AG09309 (cell line): ENCODE measurements at places on chromosomes 2 and 18.

DNA sequence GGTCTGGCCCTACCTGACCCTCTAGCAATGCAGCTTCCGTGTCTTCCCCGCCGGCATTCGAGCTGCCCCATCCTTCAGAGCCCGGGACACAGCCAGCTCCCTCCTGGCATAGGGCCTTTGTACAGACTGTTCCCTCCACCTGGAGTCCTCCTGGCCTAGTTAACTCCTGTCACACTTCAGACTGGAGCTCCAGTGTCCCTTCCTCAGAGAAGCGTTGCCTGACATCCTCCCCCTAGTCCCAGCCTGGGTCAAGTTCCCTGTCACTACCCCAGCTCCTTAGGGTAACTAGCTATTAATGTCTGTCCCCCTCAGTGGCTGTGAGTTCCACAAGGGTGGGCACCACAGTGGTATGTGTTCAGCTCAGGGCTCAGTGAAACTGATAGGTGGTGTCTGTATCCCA, 45.5 kb upstream of the LOXHD1 start:
- DNase-seq, result no peak

GRCh38 chr2:207481924-207482323, 47.8 kb upstream of the CREB1 start:
- no peak for DNase-seq

- no peak for DNase-seq
Observed at GRCh38 chr2:225233234-225233633, 166.3 kb upstream of the NYAP2 start.

- DNase-seq, result no peak
Observed at GRCh38 chr2:74895001-74895400, 61.1 kb downstream of the HK2 start.

DNA sequence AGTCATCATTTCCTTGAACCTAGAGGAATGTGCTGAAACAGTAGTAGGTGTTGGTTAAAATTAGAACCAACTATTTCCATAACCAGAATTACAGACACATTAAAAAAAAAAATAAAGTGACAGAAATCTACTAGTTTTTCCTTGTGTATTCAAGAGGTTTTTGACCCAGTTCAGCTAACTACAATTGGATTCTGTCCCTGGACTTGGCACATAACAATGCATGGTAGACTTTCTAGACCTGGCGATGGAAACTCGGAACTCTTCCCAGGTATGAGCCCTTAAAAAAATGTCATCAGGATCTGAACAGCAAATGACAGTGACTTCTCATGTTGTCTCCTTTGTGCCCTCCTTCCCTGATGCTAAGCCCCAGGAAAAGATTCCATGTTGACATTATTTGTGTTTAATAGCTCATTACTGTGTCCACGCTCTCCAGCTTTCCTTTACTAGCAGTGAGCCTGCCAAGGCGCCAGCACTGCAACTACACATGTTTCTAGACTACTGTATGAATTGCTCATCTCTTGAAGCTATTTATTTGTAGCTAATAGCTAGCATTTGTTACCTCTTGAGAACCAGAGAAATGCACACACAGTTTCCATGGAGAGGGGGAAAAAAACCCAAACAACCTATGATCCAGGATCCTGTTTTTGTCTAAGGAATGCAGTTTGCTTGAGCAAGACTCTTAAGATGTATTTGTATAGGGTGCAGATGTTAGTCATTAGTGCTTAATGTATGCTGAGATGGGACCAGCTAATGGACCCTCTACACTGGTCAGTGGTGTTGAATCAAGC, 148.5 kb downstream of the FMNL2 start:
- no peak for DNase-seq

GRCh38 chr2:172097557-172098131, 5.1 kb downstream of the DLX2 start:
- DNase-seq, result no peak

- DNase-seq, result no peak
Observed at GRCh38 chr2:112679484-112679883, 33.7 kb downstream of the SLC20A1 start.

- no peak for DNase-seq
Observed at GRCh38 chr2:218717262-218717661, 6.6 kb downstream of the TTLL4 start.

GRCh38 chr2:197181491-197181890, 129.1 kb downstream of the ANKRD44 start:
- no peak for DNase-seq

DNA sequence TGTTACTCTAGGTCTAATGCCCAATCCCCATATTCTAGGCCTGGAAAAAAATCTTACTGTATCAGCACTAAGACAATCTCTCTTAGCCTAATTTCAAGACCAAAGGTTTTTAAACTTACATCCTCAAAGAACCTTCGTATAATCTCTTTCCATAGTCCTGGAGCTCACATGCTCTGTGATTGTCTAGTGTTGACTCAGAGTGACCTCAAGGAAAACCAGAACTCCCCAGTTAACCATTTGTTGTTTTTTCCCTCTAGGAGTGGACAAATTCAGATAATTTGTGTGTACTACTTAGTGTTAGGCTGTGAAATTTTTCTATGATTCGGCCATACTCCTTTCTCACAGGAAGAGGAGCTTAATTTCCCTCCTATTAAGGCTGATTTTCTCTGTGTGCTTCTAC, 536.1 kb downstream of the SLC4A3 start:
- no peak for DNase-seq

- no peak for DNase-seq
Observed at GRCh38 chr18:74651327-74652128, 53.9 kb downstream of the ZNF407 start.

GRCh38 chr18:41268271-41268670, 686.8 kb upstream of the PIK3C3 start:
- no peak for DNase-seq

DNA sequence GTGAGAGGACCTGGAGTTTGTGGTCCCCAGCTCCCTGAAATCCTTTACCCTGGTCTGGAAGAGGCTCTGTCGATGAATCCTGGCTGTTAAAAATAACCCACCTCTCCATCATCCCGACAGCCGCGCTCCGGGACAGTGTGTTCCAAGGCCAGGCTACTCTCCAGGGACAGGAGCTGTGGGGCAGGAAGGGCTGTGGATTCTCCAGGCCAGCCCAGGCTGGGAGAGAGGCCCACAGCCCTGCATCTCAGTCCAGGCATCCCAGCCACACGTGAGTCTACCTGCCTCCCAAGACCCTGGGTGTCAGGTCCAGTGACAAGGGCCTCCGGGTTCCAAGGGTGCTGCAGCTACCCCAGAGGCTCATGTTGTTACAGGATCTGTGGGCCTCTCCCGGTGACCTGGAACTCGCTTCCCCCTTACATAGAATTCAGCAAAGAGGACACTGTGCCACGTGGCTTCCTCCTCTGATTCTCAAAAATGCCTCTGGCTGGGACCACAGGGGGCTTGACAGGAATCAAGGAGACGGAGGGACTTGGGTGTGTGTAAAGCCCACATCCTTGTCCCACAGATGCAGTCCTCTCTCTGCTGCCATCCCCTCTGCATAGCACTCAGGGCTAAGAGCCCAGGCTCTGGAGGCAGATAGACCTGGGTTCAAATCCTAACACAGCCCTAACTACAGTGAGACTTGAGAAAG, 17.3 kb downstream of the ADRA2B start:
- no peak for DNase-seq

DNA sequence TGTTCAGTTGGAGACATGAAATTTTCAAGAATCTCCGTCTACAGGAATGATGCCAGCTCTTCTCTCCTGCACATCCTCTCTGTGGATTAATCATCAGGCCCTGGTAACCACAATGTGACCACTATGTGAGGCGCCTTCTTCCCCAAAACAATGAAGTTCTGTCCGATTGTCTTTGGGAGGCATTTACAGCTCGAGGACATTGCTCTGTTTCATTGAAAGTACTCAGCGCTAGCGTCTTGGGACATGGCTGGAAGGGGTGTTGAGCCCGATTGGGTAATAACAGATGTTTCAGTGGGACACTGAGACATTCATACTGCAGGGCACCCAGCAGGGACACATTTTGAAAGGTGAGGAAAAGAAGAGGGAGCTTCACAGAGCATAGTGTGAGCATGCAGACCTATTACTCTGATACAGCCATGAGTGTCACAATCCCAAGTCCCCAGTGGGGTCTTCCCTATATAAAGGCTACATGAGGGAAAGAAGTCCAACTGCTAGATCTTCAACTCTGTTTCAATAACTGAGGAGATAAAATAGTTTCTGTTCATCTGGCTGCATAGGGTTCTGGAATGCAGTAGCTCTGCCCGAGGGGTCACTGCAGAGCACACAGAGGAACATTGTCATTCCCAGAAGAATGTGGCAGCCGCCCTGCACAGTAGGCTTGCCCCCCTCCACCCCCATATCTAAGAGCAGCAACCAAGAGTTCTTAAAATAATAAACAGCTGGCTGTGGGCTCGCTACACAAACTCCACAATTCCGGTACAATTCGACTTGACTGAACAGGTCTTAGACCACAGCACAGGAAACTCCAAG, 237.3 kb downstream of the OSR1 start:
- peak; percentile 83 for DNase-seq

DNA sequence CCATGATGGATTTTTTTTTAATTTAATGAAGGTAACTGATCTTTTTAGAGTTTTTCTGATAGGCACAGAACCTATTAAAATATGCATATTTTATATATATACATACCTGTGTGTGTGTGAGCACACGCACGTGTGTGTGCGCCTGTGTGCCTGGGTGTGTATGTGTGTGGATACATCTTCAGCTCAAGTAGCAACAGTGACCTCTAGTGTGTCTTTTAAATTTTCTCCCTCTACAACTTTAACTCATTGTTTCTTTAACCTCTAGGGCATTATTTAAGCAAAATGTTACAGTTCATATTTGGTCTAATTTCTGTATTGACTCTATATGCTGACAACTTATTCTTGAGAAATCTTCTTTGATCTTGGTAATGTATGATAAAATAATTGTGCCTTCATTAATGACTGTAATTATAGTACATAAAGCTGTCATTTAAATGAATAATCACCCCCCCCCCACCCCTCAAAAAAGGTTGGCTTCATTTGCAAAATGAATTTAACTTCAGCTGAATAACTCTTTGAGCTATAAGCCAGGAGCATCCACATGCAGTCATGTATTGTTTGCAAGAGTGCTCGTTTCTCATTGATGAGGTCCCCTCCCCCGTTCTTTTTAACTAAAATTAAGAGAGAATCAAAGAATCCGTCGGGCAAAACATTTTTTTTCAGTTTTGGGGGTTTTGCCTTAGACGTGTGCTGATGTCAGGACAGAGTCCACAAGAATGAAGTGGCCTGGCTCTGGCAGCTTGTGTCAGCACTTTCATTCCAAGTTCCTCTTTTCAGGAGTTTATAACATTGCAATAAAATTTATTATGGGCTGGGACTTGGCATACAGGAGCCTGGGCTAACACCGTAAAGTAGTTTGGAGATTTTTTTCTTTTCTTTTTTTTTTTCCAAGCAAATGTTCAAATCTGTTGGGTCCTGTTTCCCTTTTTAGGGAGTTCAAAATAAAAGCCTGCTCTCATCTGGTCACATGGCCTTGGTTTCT, 80.0 kb downstream of the ETAA1 start:
- DNase-seq, result no peak

DNA sequence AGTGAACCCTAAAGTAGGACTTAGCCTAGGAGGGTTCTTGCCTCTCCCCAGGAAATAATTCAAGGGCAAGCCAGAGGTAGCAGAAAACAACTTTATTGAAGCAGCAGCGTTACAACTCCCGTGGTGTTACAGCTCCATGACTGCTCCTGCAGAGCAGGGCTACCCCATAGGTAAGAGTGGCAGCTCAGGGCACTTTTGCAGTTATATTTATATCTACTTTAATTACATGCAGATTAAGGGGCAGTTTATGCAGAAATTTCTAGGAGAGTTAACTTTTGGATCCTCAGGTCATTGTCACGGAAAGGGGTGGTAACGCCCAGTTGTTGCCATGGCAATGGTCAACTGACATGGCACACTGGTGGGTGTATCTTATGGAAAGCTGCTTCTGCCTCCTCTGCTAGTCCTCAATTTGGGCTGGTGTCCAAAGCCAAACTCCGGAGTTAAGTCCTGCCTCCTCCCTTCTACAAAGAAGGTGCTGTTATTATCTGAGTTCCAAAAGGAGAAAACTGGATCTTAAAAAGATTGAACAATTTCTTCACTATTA, 1413.0 kb downstream of the DSC3 start:
- DNase-seq, result no peak

DNA sequence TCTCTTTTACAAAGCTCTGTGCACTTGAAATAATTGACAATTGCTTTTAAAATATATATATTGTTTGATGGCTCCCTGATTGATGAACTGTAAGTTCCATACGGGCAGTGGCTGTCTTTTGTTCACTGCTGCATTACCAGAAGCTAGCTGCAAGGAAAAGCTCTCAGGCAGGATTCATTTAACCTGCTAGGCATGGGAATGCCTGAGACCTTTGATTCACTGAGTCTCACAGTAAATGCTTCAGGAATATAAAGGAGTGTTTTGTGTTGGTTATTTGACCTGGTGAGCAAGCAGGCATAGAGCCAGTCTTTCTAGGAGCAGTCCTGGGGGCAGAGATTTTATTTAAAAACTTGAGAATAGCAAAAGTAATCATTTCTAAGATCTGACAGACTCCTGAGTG, 193.2 kb upstream of the ITGA4 start:
- DNase-seq, result no peak

GRCh38 chr2:200418399-200418798, 91.5 kb downstream of the KCTD18 start:
- DNase-seq, result no peak

DNA sequence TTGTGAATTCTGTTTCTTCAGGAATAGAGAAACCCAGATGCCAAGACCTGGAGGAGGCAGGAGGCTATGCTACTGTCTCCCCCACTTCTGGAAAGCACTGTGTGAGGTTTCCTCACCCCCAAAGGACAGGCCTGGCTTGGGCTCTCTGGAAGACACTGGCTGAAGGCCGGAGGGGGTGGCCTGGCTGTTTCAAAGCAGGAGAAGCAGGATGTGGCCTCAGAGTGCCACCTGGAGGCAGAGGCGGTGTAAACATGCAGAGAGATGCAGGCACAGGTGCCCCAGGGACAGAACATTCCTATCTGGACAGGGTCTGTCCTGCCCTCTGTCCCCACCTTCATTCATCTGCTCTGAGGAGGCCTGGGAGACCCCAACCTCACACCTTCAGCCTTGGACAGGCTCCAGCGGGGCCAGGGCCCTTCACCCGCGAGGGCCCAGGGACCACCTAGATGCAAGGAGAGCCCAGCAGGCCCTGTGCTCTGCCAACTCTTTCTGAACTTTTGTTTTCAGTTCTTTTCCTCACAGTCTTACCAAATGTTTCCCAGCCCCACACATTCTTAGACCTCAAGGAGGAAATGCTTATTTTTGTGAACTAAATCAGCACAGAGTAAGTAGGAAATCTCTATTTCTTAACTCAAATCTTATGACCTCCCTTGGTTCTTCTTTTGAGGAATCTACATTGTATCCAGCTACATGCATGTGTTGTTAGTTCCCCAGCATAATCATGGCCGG, 79.2 kb downstream of the LONRF2 start:
- no peak for DNase-seq

- DNase-seq, result no peak
Observed at GRCh38 chr18:50249576-50249975, 16.7 kb downstream of the CFAP53 start.

GRCh38 chr18:45761512-45762114, 37.6 kb downstream of the SLC14A1 start:
- no peak for DNase-seq

- no peak for DNase-seq
Observed at GRCh38 chr2:150591496-150592285, 104.2 kb upstream of the RND3 start.

- DNase-seq, result no peak
Observed at GRCh38 chr2:85357736-85358135, 3.2 kb downstream of the ELMOD3 start.
